ENCODE measurements at places on chromosomes 2 and 18. TPM values are rescaled to one million over a fixed set of nuclear protein-coding genes. Genes with fewer than 3 reads are reported as not detected.

GAREM1 gene
- 4.9 TPM for total RNA-seq

CPLX4 gene
- total RNA-seq, result not detected

GAL3ST2 gene
- total RNA-seq, result 0.27 TPM

SERPINB11 gene
- total RNA-seq, result not detected

ARHGAP28 gene
- total RNA-seq, result 19.2 TPM

ALPG gene
- not detected for total RNA-seq

HTR2B gene
- 1.0 TPM for total RNA-seq

DSG1 gene
- total RNA-seq, result not detected

RAB17 gene
- 0.76 TPM for total RNA-seq

KLHL30 gene
- total RNA-seq, result 0.23 TPM

KRTCAP3 gene
- total RNA-seq, result 5.6 TPM

DES gene
- 211 TPM for total RNA-seq

INPP5D gene
- total RNA-seq, result 5.0 TPM

DNAH7 gene
- total RNA-seq, result 2.3 TPM

RAPGEF4 gene
- 11.2 TPM for total RNA-seq

SERPINB3 gene
- total RNA-seq, result 0.23 TPM
